Stimulated activated CD8-positive, alpha-beta memory T cell treated with anti-CD3 and anti-CD28 coated beads, Interleukin-4, amount 100 ng/mL, for 4 hours (primary cell): ENCODE measurements at places on chromosomes 13 and 19.

- no peak for DNase-seq
Observed at GRCh38 chr19:6999933-7000332, 21.3 kb downstream of the MBD3L2B start.

- no peak for DNase-seq
Observed at GRCh38 chr19:35851213-35852028, 883 bp downstream of the NPHS1 start.

DNA sequence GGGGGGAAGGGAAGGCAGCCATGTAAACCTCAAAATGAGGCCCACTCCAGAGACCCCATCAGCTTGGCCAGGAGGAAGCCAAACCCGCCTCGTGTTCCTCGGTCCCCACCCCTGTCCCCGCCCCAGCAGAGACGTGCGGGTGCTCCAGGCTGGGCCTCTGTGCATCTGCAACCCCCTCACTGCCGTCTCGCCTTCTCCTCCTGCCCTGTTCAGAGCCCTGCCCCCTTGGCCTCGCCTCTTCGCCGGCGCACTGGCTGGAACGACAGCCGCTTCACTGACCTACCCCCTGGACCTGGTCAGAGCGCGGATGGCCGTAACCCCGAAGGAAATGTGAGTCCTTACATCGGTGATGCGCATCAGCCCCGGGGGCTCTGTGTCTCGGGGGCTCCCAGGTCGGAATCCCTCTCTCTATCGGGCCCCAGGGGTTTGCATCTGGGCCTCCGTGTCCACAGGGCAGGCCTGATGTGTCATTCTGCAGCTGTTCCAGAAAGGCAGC lies 32.2 kb downstream of the TMEM161A start:
- DNase-seq: no peak

- DNase-seq: no peak
Observed at GRCh38 chr19:6734096-6734696, 3.2 kb downstream of the GPR108 start.

- no peak for DNase-seq
Observed at GRCh38 chr19:29379257-29380021, 146.4 kb upstream of the VSTM2B start.

GRCh38 chr13:105219651-105220050 lies 1315.8 kb downstream of the EFNB2 start:
- DNase-seq: no peak

DNA sequence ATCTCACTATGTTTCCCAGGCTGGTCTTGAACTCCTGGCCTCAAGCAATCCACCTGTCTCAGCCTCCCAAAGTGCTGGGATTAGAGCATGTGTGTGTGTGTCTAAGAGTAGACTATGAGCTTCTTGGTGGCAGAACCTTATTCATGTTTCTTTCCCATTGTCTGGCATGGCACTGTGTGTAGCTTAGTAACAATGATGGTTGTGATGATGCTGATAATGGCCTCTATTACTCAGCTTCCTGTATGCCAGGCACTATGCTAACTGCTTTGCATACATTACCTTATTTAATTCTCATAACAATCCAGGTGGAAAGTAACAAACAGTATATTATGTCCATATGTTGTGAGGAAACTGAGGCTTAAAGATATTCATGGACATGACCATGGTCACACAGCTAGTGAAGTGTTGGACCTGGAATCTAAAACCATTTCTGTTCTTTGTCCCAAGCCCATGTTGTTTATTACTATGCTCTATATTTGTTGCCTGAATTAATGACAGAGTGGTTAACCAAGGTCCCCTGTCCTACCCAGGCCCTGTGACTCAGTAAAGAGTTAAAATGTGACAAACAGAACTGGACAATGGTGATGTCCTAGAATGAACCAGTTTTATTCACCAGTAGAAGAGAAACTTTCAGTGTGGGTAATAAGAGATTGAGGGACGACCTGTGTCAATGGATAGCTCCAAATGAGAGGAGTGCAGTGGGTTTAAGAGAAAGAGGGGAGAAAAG lies 109.6 kb downstream of the KLF5 start:
- DNase-seq: no peak

DNA sequence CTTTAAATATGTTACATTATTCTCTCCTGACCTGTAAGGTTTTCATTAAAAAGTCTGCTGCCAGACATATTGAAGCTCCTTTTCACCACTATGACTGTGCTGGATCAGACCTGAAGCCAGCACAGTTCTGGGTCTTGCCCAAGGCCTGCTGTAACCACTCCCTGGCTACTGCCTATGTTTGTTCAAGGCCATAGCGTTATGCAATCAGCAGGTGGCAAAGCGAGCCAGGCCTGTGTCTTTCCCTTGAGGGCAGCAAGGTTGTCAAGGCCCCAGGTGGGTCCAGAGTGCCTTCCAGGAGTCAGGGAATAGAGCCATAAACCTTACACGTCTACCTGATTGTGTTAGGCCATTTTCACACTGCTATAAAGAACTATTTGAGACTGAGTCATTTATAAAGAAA lies 496.8 kb upstream of the PCDH9 start:
- no peak for DNase-seq

GRCh38 chr19:41937525-41938468 lies 9.5 kb upstream of the ERFL start:
- no peak for DNase-seq

DNA sequence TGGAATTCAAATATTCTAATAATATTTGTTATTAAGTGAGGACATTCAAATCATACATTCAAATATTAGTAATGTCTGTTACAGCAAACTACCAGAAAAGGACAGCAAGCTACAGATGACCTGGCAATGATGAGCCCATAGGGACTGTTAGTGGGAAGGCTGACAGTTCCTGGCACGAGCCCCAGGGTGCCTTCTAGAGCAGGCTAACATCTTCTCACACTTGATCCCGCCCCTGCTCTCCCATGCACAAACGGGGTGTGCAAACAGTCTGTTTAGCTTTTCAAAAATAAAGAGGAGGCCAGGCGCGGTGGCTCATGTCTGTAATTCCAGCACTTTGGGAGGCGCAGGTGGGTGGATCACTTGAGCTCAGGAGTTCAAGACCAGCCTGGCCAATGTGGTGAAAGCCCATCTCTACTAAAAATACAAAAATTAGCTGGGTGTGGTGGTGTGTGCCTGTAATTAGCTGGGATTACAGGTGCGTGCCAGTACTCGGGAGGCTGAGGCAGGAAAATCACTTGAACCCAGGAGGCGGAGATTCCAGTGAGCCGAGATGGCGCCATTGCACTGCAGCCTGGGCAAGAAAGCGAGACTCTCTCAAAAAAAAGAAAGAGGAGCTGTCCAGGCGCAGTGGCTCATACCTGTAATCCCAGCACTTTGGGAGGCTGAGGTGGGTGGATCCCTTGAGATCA lies 9.6 kb upstream of the GARRE1 start:
- DNase-seq: no peak

DNA sequence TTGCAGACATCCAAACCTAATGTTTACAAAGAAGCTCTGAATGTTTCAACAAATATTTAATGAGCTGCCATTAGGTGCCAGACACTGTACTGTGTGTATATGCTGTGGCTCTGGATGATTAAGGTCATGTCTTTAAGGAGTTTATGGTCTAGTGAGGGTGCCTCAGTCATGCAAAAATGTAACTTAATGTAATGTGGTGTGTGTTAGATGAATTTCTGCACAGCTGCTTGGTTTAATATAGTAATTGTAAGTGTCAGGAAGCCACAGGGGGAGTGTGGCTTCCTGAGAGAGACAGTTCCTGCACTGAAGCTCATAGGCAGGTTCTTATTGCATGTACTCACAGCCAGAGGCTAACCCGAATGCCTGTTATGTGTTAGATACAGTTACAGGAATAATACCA lies 43.3 kb downstream of the SPATA13 start:
- no peak for DNase-seq

DNA sequence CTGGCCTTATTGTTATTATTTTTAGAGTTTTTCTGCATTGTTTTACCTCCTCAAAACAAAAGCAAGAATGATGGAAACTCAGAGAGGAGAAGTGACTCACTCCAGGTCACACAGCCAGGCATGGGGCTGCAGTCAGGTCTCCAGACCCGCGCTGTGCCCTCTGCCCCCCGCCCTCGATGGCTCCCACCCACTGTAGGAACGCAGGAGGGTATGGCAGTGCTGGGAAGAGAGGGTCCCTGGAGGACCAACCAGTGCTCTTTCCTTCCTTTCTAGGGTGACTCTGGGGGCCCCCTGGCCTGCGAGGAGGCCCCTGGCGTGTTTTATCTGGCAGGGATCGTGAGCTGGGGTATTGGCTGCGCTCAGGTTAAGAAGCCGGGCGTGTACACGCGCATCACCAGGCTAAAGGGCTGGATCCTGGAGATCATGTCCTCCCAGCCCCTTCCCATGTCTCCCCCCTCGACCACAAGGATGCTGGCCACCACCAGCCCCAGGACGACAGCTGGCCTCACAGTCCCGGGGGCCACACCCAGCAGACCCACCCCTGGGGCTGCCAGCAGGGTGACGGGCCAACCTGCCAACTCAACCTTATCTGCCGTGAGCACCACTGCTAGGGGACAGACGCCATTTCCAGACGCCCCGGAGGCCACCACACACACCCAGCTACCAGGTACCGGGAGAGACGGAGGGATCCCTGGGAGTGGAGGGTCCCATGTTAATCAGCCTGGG lies 5.6 kb downstream of the TIMM13 start:
- DNase-seq: no peak

- no peak for DNase-seq
Observed at GRCh38 chr19:17665058-17665457, 23.1 kb downstream of the UNC13A start.

GRCh38 chr13:96527497-96527896 lies 437.6 kb downstream of the HS6ST3 start:
- no peak for DNase-seq

DNA sequence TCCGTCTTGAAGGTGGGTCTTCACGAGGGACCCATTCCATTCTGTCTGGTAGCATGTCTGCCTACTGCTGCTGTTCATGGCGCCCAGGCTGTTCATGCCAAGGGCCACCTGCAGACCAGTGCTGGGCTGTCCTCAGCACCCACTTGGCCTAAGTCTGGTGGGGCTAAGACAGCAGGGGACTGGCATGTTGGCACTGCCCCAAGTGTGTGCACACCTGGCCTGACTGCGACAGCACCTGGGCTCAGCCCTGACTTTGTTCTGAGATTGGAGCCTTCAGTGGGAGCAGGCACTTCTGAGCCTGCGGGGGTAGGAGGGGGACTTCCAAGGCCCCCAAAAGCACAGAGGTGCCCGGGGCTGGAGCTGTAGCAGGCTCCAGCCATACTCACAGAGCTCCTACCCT lies 250.8 kb upstream of the EDNRB start:
- DNase-seq: no peak
